ENCODE measurements at places on chromosomes 5 and 9.
A peak's percentile ranks its signal among the peaks of the same experiment; 100 is the strongest.

- no peak for DNase-seq
These were observed 6.6 kb downstream of the SLC46A2 start for GRCh38 chr9:112884101-112884500.

GRCh38 chr9:95516734-95517558, at the start of gene PTCH1:
PTCH1 (minus strand) TSS chr9:95516971.
- DNase-seq = peak; percentile 60

DNA sequence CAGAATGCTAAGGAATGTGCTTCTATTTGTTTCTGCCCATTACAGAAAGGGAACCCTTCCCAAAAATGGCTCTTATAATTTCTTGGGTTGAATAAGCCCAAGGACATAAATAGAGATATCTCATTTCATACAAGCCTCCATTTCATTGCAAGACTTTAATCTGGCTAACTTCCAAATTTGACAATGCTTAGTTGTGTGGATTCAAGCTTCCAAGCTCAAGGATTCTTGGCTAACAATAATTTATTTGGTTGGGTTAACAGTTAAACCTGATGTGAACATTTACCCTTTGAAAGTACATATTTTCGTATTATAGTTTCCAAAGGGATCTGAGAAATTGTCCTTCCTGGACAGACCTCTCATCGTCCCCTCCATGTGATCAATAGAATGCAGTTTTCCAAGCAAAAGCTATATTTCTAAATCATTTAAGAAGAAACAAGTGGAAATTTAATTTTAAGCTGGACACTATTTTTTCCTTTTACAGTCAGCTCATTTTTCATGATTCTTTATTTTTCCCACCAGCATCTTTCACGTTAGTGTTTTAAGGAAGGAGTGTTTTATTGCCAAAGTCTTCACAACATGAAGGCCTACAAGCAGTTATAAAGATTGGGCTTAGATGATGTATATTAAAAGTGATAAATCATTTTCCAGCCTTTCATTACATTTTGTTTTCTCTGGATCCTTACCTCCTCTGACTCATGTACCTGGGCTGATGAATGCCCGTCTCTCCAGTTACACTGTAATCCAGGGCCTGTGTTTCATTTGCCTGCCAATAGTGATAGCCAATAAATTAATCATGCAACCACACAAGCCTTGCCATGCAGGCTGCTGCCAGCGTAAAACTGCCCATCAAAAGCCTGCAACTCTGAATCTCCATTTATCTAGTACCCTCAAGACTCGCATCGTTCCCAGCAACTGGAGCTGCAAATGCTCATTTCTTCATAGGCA, 176.7 kb downstream of the NTRK2 start:
- no peak for DNase-seq

GRCh38 chr5:30041291-30041690, 1152.2 kb upstream of the CDH6 start:
- DNase-seq = no peak

DNA sequence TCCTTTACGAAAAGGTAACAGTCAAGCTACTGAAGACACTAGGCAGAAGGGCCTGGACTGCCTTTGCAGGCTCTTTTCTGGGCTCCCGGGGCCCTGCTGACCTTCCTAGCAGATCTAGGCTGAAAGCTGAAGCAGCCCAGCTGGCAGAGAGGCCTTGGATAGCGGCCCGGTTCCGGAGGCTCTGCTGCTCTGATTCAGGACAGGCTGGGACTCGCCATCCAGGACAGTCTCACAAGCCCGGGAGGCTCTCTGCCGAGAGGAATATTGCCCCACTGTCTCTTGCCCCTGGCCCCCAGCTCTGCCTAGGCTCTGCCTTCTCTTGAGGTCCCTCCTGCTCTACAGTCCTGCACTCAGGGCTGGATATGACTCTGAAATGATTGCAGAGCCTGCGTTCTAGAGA, 67.8 kb downstream of the PSD2 start:
- DNase-seq = no peak

- no peak for DNase-seq
These were observed 61.7 kb downstream of the OTULIN start for GRCh38 chr5:14726066-14726838.

GRCh38 chr9:92266486-92266885, 27.0 kb downstream of the IARS1 start:
- DNase-seq = no peak

DNA sequence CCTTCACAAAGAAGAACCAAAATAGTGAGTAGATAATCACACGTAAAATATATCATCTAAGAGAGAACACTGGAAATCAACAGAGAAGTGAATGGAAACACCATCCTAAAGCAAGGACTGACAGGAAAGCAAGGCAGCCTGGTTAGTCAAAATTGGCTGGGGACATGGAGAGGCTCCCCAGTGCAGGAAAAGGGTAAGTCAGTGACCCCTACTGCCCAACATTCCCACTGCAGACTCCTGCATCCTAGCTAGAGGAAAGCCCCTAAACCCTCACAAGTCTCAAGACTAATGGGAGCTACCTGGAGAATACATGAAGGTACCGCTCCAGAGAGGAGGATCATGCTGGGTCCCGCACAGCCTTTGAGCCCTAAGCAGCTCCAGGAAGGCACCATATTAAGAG, 60.1 kb downstream of the ZDHHC21 start:
- no peak for DNase-seq

GRCh38 chr5:175202463-175203068, 241.4 kb downstream of the DRD1 start:
- no peak for DNase-seq

- no peak for DNase-seq
These were observed 612.9 kb downstream of the BNC2 start for GRCh38 chr9:16257604-16258003.

GRCh38 chr5:143442385-143442784, 38.9 kb upstream of the NR3C1 start:
- DNase-seq = no peak

DNA sequence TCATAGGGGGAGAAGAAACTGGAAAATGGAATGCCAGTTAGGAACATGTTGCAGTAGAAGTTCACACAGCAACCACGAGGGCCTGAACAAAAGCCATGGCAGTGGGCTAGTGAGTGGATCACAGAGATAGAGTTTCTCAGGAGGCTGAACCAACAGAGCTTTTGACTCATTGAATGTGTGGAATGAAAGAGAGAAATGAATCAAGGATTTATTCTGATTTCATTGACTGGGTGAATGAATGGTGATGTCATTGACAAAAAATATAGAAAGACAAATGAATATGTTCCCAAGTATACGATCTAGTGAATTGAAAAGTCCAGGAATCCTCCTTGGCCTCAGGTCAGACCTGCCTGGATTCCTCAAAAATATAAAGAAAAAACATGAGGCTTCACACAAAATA, 99.2 kb downstream of the ZNF462 start:
- DNase-seq = no peak

GRCh38 chr5:71681296-71681695, 37.8 kb upstream of the CARTPT start:
- no peak for DNase-seq

DNA sequence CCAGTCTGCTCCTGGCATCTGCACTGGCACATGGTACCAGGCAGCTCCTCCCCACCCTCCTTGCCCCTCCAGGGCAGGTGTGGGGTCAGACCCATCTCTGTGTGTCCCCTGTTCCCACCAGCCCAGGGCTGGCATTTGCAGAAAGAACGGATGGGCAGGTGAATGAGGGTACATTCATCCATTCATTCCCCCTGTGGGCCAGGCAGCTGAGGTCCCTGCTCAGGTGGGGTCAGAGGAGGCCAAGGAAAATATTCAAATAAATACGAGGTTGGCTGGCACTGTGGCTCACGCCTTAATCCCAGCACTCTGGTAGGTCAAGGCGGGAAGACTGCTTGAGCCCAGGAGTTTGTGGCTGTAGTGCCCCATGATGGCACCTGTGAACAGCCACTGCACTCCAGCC, 25.0 kb upstream of the PHYKPL start:
- DNase-seq = no peak

DNA sequence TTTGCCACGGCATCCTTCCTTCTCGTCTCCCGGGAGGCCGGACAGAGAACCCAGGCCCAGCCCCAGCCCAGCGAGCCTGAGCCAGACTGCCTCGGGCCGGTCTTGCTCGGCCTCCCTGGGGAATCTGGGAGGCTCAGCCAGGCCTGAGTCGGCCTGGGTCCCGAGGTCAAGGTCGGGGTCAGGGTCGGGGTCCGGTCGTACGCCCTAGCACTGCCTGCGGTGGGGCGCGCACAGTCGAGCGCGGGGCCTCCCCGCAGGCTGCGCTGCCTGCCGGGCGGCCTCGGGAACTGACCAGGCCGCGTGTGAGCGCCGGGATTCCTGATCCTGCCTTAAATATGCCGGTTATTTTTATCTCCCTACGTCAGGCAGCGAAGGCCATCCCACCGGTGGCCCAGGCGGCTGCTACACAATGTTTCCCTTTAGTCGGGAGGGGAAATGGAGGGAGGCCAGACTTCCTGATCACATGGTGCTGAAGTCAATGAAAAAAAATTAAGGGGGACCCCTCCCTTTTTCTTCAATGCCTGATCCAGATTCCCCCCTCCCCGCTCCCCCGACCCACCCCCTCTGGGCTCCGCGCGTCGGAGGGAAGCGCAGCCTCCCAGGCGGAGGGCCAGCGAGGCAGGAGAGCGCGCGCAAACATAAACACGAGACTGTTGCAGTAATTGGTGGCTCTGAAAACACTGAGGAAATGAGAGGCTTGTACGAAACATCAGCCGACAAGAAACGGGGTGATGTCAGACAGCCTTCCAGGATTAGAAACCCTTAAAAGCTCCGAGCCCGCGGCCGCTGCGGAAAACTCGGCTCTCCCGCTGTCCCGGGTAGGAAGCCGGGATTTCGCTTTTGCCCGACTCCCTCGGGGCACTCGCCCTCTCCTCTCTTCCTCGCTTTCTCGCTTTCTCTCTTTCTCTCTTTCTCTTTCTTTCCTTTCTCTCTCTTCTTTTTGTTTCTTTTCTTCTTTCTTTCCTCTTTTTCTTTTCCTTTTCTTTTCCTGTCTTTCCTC, 148.2 kb upstream of the KLF4 start:
- no peak for DNase-seq

GRCh38 chr9:130682421-130683121, 11.0 kb upstream of the EXOSC2 start:
- peak; percentile 69 for DNase-seq

GRCh38 chr5:43352131-43352530, 38.9 kb upstream of the HMGCS1 start:
- no peak for DNase-seq

- DNase-seq = no peak
These were observed 112.9 kb downstream of the ST8SIA4 start for GRCh38 chr5:100790170-100790665.

- no peak for DNase-seq
These were observed 25.7 kb upstream of the TENT4A start for GRCh38 chr5:6687505-6687904.

DNA sequence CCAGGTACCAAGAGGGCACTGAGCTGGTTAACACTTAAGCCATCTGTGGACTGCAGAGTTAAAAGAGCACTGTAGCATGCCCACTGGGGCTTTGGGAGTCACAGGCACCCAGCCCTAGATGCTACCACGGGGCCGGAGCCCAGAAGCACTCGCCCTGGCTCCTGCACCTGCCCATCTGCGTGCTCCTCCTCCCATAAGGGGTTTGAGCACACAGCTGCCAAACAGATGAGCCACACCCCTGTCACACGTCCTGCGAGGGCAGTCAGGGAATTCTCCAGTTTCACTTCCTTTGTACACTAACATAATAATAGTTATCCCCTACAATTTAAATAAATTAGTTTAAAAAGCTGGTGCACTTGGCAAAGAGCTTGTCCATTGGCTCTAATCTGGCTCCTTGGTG, 4.5 kb upstream of the PCA3 start:
- no peak for DNase-seq

DNA sequence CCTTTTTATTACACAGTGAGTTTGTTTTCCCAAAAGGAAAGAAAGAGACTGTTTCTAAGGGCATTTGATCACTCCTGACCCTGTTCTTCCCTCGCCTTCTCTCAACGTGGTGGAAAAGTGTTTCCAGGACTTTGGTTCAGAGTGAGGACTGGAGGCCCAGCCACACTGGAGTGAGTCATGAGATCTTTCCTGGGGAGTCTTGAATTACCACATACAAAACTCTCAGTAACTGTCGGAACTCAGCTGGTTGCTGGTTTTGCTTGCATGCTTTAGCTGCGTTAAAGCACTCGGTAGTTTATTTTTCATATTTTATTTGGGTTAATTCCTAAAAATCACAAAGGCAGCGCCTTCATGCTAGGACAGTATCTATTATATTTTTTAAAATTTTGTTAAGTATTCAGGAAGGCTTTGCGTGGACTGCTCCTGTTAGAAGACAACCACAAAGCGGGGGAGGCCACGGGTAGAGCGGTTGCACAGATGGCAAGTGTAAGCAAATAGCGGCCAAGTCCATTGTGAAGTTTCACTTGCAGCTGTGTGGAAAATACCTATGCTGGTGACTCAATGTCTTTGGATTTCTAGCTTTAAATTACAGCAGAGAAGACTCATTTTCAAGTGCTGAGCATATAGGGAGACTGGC, 77.7 kb downstream of the ARSB start:
- DNase-seq = peak; percentile 8

- no peak for DNase-seq
These were observed 332.6 kb upstream of the SMC2 start for GRCh38 chr9:103761466-103761865.

DNA sequence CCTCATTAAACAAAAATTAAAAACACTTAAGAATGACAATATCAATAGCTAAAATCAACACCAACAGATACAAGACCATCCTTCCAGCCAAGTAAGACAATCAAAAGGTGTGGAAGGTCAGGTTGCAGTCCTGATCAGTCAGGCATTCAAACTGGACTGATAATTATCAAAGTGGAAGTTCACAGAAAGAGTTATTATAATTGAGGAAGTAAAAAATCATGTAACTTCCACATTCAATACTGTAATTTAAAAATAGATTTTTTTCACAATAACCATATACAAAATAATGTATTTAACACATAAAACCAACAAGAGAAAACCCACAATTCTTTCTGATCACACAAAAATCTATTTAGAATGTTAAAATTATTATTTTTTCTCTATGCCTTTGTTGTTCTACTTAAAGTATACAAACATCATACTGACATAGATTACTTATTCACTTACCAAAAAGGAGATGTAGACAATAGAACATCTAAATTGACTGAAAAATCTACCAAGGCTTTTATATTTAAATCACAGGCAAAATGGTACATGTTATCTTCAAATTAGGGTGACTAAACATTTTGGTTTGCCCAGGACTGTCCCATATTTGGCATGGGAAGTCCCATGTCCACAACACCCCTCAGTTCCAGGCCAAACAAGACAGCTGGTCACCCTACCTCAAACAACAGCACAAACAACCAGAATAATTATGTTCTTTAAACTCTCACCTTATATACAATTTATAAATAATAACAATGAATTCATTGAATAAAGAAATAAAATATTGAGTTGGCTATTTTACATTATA, 142.5 kb upstream of the SLC24A2 start:
- no peak for DNase-seq

DNA sequence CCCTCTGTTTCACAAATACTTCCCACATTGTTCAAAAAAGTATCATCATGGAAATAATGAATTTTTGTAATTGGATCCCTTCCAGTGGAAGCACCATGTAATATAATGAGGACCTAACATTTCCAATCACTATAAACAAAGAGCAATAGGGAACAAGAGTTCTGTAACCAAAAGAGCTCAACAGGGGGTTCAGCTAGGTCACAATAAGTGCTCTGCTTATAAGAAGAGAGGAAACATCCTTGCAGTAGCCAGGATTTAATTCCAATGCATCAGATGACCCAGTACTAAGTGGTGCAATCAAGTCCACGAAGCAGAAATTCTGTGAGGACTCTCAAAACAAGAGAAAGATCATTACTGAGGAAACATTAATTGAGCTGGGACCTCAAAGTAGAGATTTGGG, 5.9 kb downstream of the SERINC5 start:
- DNase-seq = no peak

Measured in activated CD4-positive, alpha-beta T cell treated with anti-CD3 and anti-CD28 coated beads for 48 hours (primary cell).